ENCODE measurements at places on chromosomes 16 and 17.

DNA sequence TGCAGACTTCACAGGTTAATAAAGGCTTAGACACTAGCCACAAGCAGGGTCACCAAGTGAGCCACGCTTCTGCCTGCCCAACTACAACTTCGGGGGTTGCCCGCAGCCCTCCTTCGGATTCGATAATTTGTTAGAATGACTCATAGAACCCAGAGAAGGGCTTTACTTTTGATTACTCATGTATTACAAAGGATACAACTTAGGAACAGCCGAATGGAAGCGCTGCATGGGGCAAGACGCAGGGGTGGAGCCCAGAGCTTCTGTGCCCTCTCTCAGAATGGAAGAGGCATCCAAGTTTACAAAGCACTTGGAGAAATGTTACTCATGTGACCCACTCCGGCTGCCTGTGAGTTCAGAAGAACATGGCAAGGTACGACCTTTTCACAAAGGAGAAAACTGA, 7.5 kb upstream of the CDH5 start:
- peak; percentile 31 for DNase-seq

DNA sequence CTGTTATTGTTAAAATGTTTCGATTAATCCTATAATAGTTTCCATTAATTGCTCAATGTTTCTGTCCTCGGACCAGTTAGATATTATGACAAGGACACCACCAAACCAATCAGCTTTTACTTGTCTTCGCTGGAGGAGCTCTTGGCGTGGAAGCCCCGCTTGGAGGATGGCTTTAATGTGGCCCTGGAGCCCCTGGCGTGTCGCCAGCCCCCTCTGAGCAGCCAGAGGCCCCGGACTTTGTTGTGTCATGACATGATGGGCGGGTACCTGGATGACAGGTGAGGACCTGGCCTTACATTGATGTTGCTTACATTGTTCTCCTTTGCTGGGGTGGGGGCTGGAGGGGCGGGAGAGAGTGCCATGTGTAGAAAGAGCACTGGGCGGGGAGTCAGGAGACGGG, 3.0 kb downstream of the ENGASE start:
- no peak for DNase-seq

DNA sequence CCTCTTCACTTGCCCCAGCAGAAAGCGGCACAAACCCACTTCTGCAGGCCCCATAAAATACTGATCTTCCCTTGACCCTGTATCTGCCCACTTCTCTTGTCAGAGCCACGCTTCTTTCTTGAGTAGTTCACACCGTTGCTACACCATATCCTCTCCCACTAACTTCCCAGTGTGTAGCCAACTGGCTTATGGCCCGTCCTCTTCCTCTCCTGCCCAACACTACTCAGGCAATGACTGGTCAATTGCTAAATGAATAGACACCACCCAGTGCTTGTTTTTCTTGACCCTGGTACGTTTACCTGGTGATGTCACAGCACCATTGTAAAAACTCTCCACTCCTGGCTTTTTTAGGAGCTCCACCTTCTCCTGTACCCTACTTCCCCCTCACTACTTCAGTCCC, 86.9 kb downstream of the NDEL1 start:
- DNase-seq = no peak

- DNase-seq = peak; percentile 82
Measured at GRCh38 chr17:81142301-81143199, 22.8 kb upstream of the PVALEF start.

Data from upper lobe of left lung (tissue), 6 donors.